H1 (cell line): ENCODE measurements at places on chromosomes 16 and 17. TPM values are rescaled to one million over a fixed set of nuclear protein-coding genes. Genes with fewer than 3 reads are reported as not detected.

Gene TPSD1
- 0.26 and 0.61 TPM in 2 replicates for polyA plus RNA-seq

DNA sequence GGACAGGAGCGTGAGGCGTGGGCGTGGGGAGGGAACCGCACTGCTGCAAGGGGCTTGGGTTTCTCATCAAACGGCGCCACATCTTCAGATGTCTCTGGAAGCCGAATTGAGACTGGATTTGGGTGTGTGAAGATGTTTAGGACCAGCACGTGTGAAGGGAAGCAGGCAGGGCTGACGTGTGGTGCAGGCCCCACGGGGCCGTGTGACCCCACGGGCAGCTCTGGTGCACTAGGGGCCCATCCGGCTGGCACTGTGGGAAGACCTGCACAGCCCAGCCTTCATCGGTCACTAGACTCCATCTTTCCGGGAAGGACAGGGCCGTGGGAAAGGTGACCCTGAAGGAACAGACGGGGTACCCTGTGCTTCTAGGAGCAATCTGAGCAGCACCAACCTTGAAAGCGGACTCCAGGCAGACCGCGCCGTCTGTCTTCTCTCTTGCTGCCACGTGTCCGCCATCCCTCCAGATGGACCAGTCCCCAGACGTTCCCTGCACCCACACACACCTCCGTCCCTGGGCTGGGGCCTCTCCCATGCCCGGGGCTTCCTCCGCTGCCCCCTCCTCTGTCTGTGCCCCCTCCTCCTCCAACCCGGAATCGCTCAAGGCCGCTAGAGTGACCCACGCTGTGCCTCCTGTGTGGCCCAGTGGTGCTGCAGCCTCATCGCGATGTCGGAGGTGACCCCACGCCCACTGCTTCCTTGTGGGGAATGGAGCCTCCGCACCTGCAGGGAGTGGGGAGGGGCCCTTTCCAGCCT, 23.4 kb upstream of the CBFA2T3 start:
- H3K27ac ChIP-seq, result no peak overlapping the region
- peaks cover 11% of the 10 kb centered on the region for H3K27me3 ChIP-seq
- peak overlapping the region; percentile 37; the same call in 1 of the 2 replicates for H3K4me3 ChIP-seq
- no peaks in the 10 kb centered on the region for H3K36me3 ChIP-seq

DNA sequence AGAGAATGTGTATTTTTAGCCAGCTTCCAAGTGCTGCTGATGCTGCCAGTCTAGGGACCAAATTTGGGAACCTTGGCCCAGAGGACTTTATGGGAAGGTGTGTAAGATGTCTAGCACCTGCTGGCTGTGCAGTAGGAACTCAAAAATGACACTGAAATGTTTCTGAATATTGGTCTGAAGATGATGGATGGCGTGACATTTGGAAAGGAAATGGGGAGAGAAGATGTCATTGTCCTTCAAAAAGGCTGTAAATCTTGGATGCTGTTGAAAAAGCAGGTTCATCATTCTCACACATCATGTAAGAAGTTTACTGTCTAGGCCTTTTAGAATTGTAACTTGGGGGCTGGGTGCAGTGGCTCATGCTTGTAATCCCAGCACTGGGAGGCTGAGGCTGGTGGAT, 6.7 kb downstream of the EPN2 start:
- H3K4me3 ChIP-seq, result no peak overlapping the region
- peaks cover 2% of the 10 kb centered on the region for H3K4me1 ChIP-seq
- no peak overlapping the region for H3K27ac ChIP-seq
- H3K36me3 ChIP-seq, result no peaks in the 10 kb centered on the region
- no peak for DNase-seq

DNA sequence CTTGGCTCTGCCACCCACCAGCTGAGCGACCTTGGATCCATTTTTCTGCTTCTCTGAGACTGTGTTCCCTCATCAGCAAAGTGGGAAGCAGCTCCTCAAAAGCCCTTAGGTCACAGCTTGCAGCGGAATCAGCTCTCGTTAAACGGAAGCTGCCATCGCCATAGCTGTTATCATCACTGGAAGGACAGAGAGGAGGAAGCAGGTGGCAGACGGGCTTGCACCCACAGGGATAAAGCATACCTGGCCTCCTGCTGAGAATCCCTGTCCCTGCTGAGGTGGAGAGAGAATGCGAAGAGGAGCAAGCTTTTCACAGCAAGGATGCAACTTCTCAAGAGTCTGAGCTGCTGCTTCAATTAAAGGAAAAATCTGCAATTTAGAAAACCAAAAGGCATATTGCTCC, 106.6 kb downstream of the CLEC16A start:
- no peaks in the 10 kb centered on the region for H3K27me3 ChIP-seq
- H3K4me1 ChIP-seq, result peaks cover 3% of the 10 kb centered on the region
- no peak overlapping the region for H3K4me3 ChIP-seq
- no peak for DNase-seq

Gene TNFRSF13B
- polyA plus RNA-seq, result not detected in 2 replicates

Gene PRAC1
- not detected in 2 replicates for polyA plus RNA-seq

DNA sequence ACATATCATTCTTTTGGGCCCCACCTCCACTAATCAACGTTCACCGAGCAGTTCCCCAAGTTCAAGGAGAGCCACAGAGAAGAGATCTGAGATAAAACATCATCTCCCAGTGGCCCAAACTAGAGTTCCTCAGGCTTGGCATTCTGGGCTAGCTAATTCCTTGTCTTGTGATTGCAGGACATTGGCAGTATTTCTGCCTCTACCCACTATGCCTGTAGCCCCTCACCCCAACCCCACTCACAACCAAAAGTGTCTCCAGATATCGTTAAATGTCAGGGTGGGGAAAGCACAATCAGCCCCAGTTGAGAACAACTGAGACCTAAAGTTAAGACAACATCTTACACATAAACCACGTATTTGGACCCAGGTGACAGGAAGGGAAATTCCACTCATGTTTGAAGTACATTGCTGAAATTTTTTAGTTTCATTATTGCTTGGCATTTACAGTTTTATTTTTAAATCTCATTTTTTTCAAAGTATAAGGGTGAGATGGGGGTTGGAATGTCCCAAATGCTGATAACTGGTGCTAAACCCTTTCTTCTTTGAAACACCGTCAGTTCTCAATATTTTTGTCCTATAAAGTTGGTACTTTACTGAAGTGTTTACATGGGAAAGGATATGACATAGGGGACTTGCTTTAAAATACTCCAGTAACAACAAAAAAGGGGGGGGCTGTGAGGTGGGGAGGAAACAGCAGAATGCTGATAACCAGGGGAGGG, 13.6 kb downstream of the ZC3H7A start:
- no peak overlapping the region for H3K27ac ChIP-seq
- no peaks in the 10 kb centered on the region for H3K27me3 ChIP-seq
- no peak overlapping the region for H3K4me3 ChIP-seq
- DNase-seq, result no peak
- no peaks in the 10 kb centered on the region for H3K4me1 ChIP-seq

Gene YPEL2
- 1.4 and 1.6 TPM in 2 replicates for polyA plus RNA-seq

Gene IL17C
- 1.9 and 3.0 TPM in 2 replicates for polyA plus RNA-seq

Gene CCL14
- polyA plus RNA-seq, result not detected in 2 replicates

DNA sequence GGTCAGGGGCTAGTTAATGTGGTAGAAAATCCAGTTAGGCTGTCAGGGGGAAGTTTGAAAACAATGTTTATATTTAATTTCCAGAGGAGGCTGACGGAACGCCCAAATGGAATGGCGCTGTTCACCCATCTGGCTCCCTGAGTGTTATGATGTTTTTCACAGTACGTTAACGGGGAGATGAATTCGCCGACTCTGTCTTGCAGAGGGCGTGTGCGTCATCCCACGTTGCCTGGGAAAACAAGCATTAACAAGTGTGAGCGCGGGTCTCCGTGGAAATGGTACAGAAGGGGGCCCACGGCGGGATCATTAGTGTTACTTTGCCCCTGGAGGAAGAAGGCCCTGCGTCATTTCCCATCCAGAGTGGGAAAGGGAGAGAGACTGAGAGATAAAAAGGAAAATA, 29.6 kb downstream of the RGS9 start:
- no peaks in the 10 kb centered on the region for H3K36me3 ChIP-seq
- no peak for DNase-seq
- H3K4me1 ChIP-seq, result no peaks in the 10 kb centered on the region

Gene CX3CL1
- 3.0 and 3.2 TPM in 2 replicates for polyA plus RNA-seq

GRCh38 chr17:30924341-30924740, 2.6 kb downstream of the ADAP2 start:
- H3K4me3 ChIP-seq, result no peak overlapping the region
- H3K36me3 ChIP-seq, result no peaks in the 10 kb centered on the region
- no peak for DNase-seq
- H3K27ac ChIP-seq, result no peak overlapping the region
- H3K27me3 ChIP-seq, result peaks cover 38% of the 10 kb centered on the region

GRCh38 chr16:4612977-4613635, 1.6 kb downstream of the UBALD1 start:
- H3K4me3 ChIP-seq, result peak overlapping the region; percentile 87
- H3K4me1 ChIP-seq, result peaks cover 32% of the 10 kb centered on the region
- peaks cover 8% of the 10 kb centered on the region; the same call in 1 of the 2 replicates for H3K36me3 ChIP-seq
- H3K27me3 ChIP-seq, result no peaks in the 10 kb centered on the region
- peak overlapping the region; percentile 91 for H3K27ac ChIP-seq

DNA sequence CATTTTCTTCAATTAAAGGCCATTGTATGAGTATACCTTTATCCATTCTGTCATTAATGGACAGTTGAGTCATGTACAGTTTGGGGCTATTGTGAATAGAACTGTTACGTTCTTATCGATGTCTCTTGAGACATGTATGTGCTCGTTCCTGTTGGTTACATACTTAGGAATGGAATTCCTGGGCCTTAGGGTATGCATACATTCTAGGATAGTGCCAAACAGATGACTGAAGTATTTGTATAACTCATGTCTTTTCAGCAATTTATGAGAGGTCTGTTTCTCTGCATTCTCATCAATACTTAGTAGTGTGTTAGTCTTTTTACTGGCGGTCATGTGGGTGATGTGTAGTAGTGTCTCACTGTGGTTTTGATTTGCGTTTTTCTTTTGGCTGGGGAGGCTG, 81.2 kb downstream of the USP22 start:
- no peak overlapping the region for H3K27ac ChIP-seq
- peaks cover 2% of the 10 kb centered on the region for H3K4me1 ChIP-seq
- no peaks in the 10 kb centered on the region for H3K27me3 ChIP-seq
- no peak overlapping the region for H3K4me3 ChIP-seq
- DNase-seq, result no peak

DNA sequence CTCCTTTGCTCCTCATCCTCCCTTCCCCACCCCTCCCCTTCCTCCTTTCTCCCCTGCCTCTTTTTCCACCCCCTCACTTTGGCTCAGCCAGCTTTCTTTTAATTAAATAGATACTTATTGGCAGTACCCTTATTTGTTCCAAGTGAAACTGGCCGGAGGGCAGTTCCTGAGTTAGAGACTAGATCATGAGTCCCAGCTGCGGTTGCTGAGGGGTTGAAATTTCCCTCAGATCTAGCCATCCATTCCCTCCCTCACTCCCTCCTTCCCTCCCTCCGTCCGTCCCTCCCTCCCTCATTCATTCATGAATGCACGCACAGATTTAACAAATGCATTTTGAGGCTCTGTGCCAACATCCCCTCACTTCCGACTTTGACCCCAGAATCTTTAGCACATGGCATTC, 519.2 kb upstream of the EEF2KMT start:
- DNase-seq, result no peak
- no peaks in the 10 kb centered on the region for H3K36me3 ChIP-seq
- H3K27ac ChIP-seq, result no peak overlapping the region
- no peak overlapping the region for H3K4me3 ChIP-seq
- H3K27me3 ChIP-seq, result no peaks in the 10 kb centered on the region

Gene TP53TG3C
- not detected in 2 replicates for polyA plus RNA-seq

GRCh38 chr17:29121442-29121841, 58.8 kb downstream of the MYO18A start:
- H3K27ac ChIP-seq, result no peak overlapping the region
- no peaks in the 10 kb centered on the region for H3K36me3 ChIP-seq
- H3K4me1 ChIP-seq, result peaks cover 4% of the 10 kb centered on the region
- no peak overlapping the region for H3K4me3 ChIP-seq
- H3K27me3 ChIP-seq, result no peaks in the 10 kb centered on the region
- no peak for DNase-seq
